Stimulated activated CD4-positive, alpha-beta T cell treated with anti-CD3 and anti-CD28 coated beads, TNF-alpha, amount 100 ng/mL, for 24 hours (primary cell): ENCODE measurements at places on chromosomes 2 and 18.

GRCh38 chr2:41337956-41338355, 709.9 kb upstream of the PKDCC start:
- DNase-seq: no peak

GRCh38 chr2:58572731-58573130, 331.6 kb upstream of the FANCL start:
- no peak for DNase-seq

DNA sequence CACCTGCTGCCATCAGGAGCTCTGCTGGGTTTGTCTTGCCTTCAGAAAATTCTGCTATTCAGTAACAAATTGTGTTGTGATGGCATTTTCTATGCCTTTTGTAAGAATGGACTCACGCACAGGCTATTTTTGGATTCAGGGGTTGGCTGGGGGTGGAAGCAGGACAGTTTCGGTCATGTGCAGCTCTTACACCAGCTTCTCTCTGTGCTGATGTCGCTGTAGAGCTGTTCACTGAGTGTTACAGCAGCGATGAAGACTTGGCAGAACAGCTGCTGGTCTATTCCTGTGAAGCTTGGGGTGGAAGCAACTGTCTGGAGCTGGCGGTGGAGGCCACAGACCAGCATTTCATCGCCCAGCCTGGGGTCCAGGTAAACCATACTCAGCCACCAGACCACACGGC, 49.2 kb downstream of the TRPM8 start:
- DNase-seq: no peak

GRCh38 chr2:223549215-223549614, 52.9 kb downstream of the SCG2 start:
- no peak for DNase-seq

DNA sequence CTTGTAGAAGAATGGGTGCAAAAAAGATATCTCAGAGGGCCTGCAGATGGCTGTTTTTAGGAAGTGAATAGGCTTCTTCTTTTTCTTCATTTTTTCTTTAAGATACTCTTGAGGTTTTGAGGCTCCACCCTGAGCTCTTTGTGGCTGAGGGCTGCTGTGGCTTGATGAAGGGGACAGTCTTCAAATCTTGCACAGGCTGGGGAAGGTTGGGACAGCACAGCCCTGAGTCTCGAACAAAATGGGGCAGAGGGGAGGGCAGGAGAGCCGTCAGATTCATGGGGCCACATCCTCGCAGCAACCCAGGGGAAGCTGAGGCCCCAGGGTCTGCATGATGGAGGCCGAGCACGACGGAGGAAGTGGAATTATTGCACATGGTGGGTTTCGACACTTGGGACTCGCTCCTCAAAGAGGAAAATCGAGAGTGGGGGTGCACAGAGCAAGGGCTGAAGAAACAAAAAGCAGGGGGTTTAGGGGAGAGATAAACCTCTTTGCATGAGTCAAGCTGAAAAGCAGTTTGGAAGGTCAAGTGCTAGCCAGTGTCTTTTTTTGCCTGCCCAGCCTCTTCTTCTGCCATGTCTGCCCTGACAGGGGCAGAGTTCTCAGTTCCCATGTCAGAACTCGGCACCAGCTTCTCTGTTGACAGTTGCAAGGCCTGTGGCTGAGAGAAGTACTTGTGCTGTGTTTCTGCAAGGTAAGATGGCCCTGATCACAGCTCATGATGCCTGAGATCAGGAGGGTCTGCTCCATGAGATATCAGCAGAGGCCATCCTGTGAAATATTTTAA, 19.5 kb downstream of the INPP4A start:
- DNase-seq: no peak

DNA sequence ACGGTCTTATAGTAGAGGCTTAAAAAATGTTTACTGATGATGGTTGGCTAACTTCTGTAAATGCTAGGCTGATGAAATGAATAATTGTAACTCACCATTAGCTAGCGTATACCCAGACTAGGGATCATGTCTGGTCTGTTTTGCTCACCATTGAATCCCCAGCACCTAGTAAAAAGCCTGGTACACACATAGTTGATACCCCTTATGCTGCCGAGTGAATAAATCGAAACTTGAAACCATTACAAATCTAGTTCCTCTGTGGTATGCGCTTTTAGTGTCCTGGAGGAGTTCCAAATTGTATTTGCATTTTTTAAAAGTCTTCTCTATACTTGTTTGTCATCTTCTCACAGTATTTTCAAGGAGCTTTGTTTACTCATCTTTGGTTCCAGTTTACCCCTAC, 1.3 kb downstream of the TAF1B start:
- no peak for DNase-seq

DNA sequence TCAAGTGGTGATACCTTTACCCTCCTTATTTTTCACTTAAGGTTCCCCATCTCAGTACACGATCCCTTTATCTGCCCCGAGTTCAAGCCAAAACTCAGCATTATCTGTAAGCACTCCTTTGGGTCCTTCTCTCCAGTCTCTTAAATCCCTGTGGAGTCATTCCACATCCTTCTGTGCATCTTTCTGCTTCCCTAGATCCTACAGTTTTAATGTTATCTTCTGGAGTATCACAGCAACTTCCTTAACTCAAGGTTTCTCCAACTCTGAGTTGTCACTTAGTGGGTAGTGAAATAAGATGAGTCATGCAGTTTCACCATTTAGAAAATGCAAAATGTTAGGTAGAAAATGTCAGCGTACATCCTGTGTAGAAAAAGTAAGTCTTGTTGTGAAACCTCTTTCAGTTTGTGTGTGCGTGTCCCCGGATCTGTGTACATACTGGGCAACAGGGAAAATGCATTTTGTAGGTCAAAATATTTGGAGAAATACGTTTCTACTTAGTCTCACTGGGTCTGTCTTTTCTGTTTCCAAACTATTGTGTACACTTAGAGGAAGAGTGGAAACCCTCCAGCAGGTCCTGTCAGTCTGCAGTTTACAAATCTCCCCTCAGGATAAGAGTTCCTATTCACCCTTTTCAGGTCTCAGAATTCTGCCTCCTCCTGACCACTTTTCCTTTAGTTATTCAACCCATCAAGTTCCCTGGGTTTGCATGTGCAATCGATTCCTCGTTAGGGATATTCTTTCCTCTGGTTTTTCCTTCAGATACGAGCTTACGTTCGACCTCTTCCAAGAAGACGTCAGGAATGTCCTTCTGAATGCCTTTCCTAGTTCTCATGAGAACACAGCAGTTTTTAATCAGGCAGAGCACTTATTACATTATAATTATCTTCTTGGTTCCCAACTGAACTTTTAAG, 154.8 kb downstream of the TGIF1 start:
- DNase-seq: no peak

GRCh38 chr2:163621445-163622004, 114.3 kb downstream of the FIGN start:
- DNase-seq: no peak

DNA sequence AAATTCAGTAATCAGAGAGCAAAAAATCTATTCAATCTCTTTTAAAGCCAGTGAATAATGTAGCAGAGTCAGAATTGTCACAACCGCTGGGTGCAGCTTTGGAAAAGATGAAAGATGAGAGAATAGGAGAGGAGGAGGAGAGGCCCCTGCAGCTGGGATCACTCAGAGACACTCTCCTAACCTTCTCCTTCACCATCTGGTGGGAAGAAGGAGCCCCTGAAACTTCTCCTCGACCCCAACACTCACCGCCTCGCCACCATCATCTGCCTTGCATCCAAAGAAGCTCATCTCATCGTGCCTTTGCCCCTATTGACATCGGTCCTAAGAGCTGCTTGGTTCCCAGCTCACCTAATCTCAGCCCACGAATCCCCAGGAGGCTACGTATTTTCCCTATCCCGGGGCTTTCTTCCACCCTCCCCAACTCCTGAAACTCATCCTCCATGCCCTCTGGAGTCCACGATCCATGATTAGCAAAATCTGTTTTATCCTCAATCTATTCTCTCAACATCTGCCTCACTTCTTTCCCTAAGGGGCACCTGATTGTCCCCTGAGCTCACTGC, 58.5 kb downstream of the PKDCC start:
- no peak for DNase-seq

DNA sequence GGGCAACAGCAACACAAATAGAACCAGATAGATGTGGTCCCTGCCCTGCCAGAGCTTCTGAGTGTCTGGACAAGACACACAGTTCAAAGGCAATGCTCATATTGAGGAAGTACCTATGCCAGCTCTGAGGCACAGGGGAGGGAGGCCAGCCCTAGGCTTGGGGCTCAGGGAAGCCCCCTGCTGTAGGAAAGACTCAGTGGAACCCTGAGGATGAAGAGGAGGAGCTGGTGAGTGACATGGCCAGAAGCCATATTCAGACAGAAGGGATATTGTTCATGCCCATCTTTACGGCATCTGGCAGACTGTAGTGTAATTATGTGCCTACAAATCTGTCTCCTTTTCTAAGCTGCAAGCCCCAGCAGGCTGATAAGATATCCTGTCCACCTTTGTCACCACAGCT, 8.8 kb downstream of the SIGLEC15 start:
- DNase-seq: no peak

GRCh38 chr18:3401669-3402620, 48.0 kb upstream of the TGIF1 start:
- no peak for DNase-seq

GRCh38 chr2:238845583-238846377, 2.1 kb upstream of the TWIST2 start:
- no peak for DNase-seq

DNA sequence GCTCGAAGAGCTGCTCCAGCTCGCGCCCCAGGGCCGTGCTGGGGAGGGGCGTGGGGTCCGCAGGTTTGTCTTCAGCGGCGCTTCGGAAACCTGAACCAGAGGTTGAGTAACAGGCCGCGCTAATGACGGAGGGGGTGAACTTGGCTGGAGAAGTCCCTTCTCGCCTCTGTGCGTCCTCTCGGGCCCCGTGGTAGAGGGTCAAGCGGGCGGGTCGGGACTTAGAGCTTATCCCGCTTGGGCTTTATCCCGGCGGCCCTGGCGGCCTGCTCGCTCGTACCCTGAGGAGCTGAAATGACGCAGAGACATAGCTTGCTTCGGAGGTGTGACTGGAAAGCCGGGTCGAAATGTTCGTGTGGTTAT, 479 bp downstream of the RNMT start:
- DNase-seq: peak; percentile 12

DNA sequence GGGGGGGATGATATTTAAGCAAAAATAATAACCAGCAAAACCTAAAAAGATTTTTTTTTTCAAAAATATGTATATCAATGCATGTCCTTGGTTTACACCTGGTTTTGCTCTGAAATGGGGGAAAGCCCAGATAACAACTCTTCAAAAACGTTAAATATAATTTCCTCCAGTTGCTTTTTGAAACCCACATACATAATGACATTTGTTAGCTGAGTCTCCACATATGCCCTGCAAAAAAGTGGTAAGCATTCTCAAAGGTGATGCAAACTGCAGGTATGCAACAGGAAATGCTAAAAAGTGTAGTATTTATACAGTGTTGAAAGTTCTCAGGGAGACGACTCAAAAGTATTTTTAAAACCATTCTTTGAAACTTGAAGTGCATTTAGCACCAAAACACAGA, 258.6 kb downstream of the ZEB2 start:
- no peak for DNase-seq

- no peak for DNase-seq
Measured at GRCh38 chr2:45458909-45459563, 152.0 kb downstream of the SRBD1 start.

- no peak for DNase-seq
Measured at GRCh38 chr2:127573298-127573697, 37.8 kb downstream of the MYO7B start.

DNA sequence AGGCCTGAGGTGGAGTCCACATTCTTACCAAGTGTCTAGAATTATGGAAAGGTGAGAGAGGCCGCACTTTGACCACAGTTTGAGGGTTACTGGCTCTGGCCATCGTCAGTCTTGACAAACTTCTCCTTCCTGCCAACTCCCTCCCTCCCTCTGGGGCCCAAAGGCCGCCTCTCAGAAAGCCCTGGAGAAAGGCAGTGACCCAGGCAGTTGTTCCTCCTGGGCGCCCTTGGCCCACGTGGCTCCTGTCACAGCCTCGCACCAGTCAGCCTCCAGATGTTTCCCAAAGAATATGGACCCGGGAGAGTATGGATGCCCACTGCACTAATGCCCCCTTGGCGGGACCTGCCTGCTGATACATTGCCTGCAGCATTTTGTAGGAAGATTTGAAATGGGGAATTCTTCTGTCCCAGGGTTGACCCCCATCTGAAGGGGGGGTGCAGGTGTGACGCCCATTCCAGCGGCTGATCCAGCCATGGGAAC, 61.7 kb downstream of the ASB1 start:
- DNase-seq: no peak

- DNase-seq: no peak
Measured at GRCh38 chr2:68091439-68092034, 28.7 kb upstream of the C1D start.

DNA sequence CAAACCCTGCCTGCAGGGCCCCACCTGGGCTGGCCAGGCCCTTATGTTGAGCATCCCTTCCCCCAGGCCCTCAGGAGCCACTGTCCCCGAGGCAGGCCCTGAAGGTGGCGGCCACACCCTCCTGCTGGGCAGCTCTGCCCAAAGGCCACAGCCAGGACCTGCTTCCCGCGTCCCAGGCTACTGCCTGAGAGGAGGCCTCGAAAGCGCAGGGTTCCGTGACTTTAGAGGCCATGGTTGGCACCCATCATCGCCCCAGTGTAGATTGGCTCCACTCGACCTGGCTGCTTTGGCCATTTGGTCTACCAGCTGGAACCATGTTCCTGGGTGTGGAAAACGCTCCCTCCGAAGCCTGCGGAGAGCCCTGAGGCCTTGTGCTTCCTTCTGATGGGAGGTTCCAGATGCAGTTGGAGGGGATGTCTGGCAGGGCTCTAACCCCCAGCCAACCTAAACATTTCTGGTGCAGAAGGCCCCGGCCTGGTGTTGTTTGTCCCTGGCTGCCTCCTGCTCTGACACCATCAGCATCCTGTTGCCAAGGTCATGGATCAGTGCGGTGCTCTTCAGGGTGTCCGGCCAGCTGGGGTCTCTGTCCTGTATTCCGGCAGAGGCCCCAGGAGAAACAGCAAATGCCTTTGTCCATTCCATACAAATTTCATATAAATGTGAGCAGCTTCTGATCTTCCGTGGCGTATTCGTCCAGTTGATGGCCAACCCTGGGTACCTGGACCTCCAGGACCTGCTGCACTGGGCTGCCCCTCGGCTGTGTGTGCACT, 14.7 kb downstream of the CAPN10 start:
- DNase-seq: no peak

GRCh38 chr18:55981712-55982475, 393.9 kb upstream of the TCF4 start:
- DNase-seq: no peak

- no peak for DNase-seq
Measured at GRCh38 chr18:37107748-37108522, 279.0 kb downstream of the KIAA1328 start.

- no peak for DNase-seq
Measured at GRCh38 chr18:7532942-7533341, 34.2 kb upstream of the PTPRM start.

- DNase-seq: no peak
Measured at GRCh38 chr18:45139478-45139877, 458.8 kb downstream of the SETBP1 start.

- DNase-seq: no peak
Measured at GRCh38 chr2:83686863-83687262, 772.2 kb downstream of the SUCLG1 start.

DNA sequence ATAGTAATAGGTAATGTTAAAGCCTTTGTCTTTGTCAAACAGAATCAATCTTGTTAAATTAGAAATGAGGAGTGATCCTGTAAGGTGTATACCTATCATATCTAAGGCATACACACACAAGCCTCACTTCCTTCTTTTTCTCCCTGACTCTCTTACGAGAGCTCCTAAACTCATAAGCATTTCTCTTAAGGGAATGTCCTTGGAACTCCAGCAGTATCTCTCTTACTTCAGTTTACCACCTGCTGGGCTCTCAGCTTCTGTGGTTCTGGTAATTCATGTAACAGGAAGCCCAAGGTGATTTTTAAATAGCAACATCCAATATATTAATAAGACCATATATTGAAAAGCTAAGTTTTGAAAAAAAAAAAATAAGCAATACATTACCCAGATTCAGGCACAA, 85.9 kb downstream of the UBE2E3 start:
- DNase-seq: no peak
